Cardiac muscle cell (in vitro differentiated cells and primary cell): ENCODE measurements at places on chromosomes 11 and 22. TPM values are rescaled to one million over a fixed set of nuclear protein-coding genes. Genes with fewer than 3 reads are reported as not detected.
A peak's percentile ranks its signal among the peaks of the same experiment; 100 is the strongest.

DNA sequence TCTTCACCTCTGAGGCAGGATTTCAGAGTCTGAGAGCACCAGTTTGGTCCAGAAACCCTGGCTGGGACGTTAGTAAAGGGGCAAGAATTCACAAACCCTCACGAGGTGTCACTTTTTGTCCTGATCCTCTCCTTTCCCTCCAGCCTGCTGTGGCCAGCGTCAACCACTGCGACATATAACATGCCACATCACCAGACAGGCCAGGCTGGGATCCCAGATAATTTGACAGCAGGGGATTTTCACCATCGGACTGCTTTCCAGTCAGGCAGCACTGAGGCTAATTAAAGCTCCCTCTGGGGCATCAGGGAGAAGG lies 36.8 kb upstream of the RBFOX2 start:
- no peak for DNase-seq

- DNase-seq = peak; percentile 9
Measured at GRCh38 chr22:45446216-45446615, 32.7 kb downstream of the RIBC2 start.

Gene GRK3
- 5.7 and 7.3 TPM in 2 replicates for polyA plus RNA-seq

GRCh38 chr22:38257181-38257580 lies 15.6 kb downstream of the TMEM184B start:
- peak; percentile 79 for DNase-seq

Gene ZBTB16
- polyA plus RNA-seq = 8.7 and 11.0 TPM in 2 replicates

Gene FADS3
- polyA plus RNA-seq = 45.0 and 48.0 TPM in 2 replicates

DNA sequence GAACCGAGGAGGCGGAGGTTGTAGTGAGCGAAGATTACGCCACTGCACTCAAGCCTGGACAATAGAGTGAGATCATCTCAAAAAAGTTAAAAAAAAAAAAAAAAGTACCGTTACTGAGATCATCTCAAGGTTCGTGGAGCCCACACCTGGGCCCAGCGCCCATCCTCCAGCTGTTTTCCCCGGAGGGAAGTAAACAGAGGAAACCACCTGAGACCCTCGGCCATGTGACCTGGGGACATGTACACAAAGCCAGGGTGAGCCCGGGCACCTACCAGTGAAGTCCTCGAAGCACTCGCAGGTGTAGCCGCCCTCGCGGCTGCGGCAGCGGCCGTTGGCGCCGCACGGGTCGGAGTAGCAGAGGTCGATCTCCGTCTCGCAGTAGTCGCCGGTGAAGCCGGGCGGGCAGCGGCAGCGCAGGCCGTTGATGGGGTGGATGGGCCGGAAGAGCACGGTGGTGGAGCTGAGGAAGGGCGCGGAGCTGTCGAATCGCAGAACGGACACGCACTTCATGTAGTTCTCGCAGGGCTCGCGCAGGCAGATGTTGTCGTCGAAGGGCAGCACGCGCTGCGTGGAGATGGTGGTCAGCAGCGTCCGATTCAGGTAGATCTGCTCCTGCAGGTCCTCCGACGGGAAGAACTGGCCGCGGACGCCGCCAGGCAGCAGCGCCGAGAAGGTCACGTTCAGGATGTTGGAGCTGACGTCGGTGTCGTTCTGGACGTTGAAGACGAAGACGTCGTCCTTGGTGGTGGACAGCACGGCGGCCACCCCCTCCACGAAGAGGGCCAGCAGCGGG lies 73.8 kb downstream of the CELSR1 start:
- no peak for DNase-seq

DNA sequence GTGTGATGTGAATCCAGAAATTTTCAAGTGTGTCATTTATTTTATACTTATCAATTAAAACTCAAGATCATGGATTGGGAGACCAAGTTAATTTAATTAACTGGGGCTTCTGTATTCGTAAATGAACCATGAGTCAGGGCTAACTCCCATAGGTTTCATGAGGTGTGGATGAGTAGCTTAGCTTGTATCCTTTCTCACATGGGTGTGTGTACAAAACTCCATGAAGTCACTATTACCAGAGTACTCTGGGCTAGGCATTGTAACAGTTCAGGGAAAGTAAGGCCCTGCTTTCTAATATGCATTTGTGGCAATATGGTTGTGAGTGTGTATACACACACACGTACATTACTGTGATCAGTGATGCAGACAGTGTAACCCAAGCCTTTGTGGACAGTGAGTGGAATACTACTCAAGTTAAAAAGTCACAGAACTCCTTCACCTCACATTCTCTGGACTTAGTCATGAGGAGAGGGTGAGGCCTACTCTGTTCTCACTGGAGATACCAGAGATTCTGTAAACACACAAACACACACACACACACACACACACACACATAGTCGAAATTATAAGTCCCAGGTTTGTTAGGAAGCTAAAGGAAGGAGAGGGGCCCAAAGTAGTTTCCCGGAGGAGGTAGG lies 3.5 kb downstream of the CNTF start:
- DNase-seq = no peak

Gene FAM111B
- 0.44 and 3.5 TPM in 2 replicates for polyA plus RNA-seq

Gene DNAJB13
- 0.25 TPM in 1 of 2 replicates, not detected in the other for polyA plus RNA-seq
